ENCODE measurements at places on chromosomes 2 and 18. TPM values are rescaled to one million over a fixed set of nuclear protein-coding genes. Genes with fewer than 3 reads are reported as not detected.

DNA sequence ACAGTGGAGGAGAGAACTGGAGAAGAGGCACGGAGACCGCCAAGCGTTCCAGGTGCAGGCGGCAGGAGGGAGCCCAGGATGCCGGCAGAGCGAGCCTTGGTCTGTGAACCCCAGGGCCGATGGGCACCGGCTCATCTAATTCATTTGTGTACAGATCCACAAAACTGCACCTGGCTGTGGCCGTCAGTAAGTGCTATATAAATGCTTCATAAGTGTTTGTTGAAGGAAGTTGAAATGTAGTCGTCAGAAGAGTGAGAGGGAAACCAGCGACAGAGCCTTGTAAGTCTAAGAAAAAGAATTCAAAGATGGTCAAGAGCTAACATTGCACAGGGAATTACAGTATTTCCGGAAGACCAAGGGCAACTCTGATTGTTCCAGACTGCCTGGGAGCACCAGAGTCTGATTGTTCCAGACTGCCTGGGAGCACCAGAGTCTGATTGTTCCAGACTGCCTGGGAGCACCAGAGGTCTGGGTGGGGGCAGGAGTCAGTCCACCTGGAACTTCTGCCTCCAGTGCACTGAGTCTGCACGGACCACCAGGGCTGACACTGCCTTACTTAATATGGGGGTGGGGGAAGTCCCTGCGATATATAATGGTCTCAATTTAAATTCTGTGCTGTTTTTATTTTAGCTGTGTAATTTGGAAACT is 112.3 kb downstream of the BCL2 start:
- H3K4me1 ChIP-seq, result peaks cover 94% of the 10 kb centered on the region
- DNase-seq, result peak; percentile 75
- H3K27ac ChIP-seq, result peak overlapping the region; percentile 84
- H3K27me3 ChIP-seq, result no peaks in the 10 kb centered on the region
- H3K36me3 ChIP-seq, result peaks cover 77% of the 10 kb centered on the region

- DNase-seq, result no peak
- H3K36me3 ChIP-seq, result peaks cover 12% of the 10 kb centered on the region
- no peak overlapping the region for H3K27ac ChIP-seq
- H3K27me3 ChIP-seq, result no peaks in the 10 kb centered on the region
These were observed 35.8 kb downstream of the METTL4 start for GRCh38 chr18:2535419-2535910.

DNA sequence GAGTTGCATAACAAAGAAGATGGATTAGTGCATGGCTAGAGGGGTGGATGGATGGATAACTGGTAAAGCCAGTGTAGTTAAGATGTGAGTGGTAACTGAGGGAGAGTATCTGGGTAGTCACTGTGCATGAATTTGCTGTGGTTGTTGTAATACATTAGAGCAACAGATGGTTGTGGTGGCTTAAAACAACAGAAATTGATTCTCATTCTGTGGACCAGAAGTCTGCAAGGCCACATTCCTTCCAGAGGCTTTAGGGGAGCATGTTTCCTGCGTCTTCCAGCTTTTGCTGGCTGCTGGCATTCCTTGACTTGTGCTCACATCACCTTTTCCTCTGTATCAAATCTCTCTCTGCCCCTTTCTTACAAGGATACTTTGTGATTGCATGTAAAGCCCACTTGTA is 155.4 kb downstream of the ASB1 start:
- peaks cover 5% of the 10 kb centered on the region for H3K27me3 ChIP-seq
- no peaks in the 10 kb centered on the region for H3K4me1 ChIP-seq
- H3K4me3 ChIP-seq, result no peak overlapping the region
- no peaks in the 10 kb centered on the region for H3K36me3 ChIP-seq

DNA sequence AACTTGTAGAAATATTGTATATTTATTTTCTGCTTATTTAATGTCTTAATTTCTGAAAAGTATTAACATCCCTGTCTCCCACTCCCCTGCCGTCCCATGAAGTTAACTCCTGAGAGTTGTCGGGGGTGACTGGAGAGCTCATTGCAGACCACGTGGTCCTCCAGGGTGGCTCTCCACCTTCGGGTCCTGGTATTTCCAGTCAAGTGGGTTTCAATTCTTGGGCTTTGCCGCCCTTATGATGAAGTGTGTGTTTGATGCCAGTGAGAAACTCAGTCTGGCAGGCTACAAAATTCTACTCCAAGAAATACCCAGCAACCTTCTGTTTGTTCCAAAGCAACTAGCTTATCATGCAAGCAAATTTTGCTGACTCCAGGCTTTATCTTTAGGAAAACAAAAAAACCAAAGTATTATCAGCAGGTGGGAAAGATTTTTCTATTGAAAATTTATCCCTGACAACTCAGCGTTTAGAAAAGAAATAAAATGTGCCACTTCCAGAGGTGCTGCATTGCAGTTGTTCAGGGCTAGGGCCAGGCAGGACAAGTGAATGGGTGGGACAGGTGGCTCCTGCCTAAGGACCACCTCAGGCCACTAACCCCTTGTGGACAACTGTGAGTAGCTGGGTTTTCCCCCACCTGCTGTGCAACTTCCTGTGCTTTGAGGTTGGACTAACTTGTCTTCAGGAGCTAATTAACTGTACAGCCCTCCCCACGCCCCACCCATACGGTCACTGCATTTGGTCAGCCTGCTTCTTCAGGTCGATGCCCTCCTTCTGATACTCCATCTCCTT is 46.6 kb downstream of the BCL2L11 start:
- peaks cover 42% of the 10 kb centered on the region for H3K36me3 ChIP-seq
- H3K27ac ChIP-seq, result no peak overlapping the region
- H3K27me3 ChIP-seq, result peaks cover 9% of the 10 kb centered on the region
- H3K4me3 ChIP-seq, result no peak overlapping the region

- peaks cover 1% of the 10 kb centered on the region for H3K27me3 ChIP-seq
- peaks cover 2% of the 10 kb centered on the region for H3K4me1 ChIP-seq
- no peak overlapping the region for H3K27ac ChIP-seq
- DNase-seq, result peak; percentile 7
- H3K36me3 ChIP-seq, result no peaks in the 10 kb centered on the region
These were observed 127.4 kb downstream of the CCDC102B start for GRCh38 chr18:68925268-68925667.

GRCh38 chr2:28322456-28322855 is 70.2 kb upstream of the FOSL2 start:
- peaks cover 18% of the 10 kb centered on the region for H3K4me1 ChIP-seq
- peaks cover under 1% of the 10 kb centered on the region for H3K36me3 ChIP-seq
- H3K27ac ChIP-seq, result no peak overlapping the region
- H3K27me3 ChIP-seq, result no peaks in the 10 kb centered on the region
- no peak for DNase-seq

GRCh38 chr2:16817305-16818202 is 151.9 kb upstream of the CYRIA start:
- H3K4me3 ChIP-seq, result no peak overlapping the region
- no peaks in the 10 kb centered on the region for H3K36me3 ChIP-seq
- H3K4me1 ChIP-seq, result no peaks in the 10 kb centered on the region
- no peak overlapping the region for H3K27ac ChIP-seq
- H3K27me3 ChIP-seq, result no peaks in the 10 kb centered on the region

INHBB gene
- total RNA-seq, result not detected

Measured in activated CD8-positive, alpha-beta T cell treated with anti-CD3 and anti-CD28 coated beads for 36 hours (primary cell).